Activated T-cell treated with anti-CD3 and anti-CD28 coated beads, Interleukin-2, amount 50 U/mL, for 1 hour (primary cell): ENCODE measurements at places on chromosomes 5 and 9.

DNA sequence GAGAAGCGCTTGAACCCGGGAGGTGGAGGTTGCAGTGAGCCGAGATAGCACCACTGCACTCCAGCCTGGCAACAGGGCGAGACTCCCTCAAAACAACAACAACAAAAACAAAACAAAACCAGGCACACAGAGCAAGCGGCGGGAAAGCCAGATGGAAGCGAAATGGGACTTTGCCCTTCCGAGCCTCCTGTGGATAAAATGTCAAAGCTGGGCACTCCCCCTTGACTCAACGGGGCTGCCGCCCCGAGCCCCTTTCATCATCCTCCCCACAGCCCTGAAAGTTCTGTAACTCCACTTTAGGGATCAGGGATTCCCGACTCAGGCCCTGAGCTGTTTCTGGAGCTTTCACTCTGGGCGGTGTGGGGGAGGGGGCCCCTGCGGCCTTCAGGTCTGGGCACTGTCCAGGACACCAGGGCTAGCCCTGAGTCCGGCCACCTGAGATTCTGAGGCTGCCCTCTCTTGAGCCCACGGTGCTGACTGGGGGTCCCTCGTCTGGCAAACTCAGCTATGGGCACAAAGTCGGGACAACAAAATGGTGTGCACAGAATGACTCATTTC lies 30.6 kb upstream of the OBP2B start:
- no peak for DNase-seq

GRCh38 chr9:95063300-95063699 lies 254.2 kb downstream of the FANCC start:
- DNase-seq, result no peak

DNA sequence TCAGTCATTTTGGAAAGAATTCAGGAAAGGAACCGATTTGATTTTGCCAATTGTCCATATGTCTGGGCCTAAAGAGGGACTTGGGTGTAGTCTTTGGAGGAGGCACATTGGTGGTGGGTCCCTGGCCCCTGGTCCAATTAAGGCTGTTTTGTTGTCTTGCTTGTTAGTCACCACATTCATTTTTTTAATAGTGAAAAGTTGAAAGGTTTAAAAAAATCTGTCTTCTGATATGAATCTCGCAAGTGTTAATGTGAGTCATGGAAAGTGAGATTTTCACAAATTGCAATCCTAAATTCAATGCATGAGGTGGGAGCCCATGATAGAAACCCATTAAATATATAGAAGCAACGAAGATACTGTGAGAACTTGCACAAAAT lies 165.9 kb upstream of the OTULINL start:
- DNase-seq, result no peak

DNA sequence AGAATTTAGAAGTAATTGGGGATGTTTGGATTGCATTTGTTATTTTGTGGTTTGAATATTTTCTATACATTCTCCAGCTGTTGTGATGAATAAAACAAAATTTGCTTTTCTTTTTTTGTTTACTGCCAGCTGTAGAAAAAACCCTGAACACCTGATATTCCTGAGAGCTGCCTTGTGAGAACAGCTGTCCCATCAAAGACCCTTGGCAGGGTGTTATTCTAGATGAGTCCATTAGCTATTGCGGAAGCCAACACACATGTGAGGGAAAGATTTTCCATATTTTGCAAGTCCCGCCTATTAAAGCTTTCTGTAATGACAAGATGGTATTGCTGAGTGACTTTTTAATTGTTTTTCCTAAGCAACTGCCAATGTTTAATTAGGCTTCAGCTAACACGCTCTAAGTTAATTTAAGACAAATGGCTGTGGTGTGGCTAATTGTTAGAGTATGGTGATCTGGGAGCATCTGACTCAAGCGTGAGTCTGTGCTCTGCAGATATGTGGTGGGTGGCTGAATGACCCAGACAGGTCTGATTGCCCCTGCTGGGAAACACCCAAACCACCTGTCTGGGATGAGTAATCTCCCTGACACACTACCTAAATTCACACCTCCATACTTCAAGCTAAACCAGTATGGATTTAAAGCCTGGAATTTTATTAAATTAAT lies 86.5 kb upstream of the PRLR start:
- DNase-seq, result no peak

DNA sequence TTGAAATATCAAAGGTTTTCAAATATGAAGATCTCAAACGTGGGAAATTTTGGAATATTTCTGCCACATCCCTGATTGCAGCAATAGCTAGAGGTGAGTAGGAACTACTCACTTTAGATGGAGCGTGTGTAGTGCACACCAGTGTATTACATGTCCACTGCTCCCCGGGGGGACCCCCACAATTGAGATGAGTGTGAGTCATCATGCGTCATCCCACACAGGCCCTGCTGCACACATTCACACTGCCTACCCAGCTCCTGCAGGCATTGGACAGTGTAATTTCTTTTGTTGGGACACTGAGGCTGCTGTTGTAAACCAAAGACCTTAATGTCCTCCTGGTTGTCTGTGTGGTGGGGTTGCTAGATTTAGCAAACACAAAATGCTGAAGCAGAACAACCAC lies 280.0 kb downstream of the GAS1 start:
- no peak for DNase-seq

GRCh38 chr5:149611326-149611725 lies 30.0 kb downstream of the ARHGEF37 start:
- no peak for DNase-seq

GRCh38 chr5:41559184-41559583 lies 48.8 kb upstream of the PLCXD3 start:
- DNase-seq, result no peak

- DNase-seq, result no peak
These were observed 119.7 kb downstream of the RAPGEF6 start for GRCh38 chr5:131515348-131515747.

- no peak for DNase-seq
These were observed 14.5 kb downstream of the ADAMTS13 start for GRCh38 chr9:133436681-133437080.

DNA sequence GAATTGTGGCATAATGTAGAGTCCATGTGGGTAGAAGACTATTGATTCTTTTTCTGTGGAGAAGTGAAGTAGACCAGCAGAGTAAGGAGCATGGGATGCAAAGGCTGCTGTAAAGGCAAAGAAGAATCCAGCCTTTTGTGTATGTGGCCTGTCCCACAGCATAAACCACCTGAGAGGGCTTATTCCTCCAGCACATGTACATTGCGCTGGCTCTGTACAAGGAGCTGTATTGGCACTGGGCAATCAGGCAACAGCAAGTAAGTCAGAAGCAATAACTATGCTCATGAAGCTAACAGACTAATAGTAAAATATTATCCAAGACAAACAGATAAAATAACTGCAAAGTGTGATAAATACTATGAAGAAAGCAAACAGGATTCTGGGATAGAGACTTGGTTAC lies 86.2 kb downstream of the LURAP1L start:
- no peak for DNase-seq

- no peak for DNase-seq
These were observed 1220.0 kb downstream of the PTPRD start for GRCh38 chr9:9392755-9393154.

DNA sequence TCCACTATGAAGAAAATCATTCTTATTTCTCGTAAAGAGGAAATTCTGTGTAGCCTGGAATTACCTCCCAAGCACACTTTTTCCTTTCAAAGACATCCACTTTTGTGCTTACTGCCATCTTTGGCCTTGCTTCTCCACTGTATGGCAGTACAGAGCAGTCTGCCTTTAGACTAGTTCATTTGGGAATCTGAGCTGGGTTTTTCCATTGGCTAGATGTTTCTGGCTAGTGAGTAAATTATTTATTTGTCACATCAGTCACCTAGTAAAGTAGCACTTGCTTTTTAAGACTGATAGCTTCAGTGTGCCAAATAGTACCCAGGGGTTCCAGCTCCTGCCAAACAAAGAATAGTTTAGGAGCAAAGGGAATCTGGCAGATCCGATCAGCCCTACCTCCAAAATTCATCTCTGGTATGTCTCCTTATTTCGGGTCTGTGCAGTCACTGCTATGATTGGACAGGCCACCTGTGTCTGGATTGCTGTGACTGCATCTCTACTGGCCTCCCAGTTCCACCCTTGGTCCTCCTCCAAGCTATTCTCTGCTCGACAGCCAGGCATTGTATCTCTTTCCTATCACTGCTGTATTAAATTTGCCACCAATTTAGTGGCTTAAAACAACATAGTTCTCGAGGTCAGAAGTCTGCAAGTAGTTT lies 97.6 kb downstream of the NUDT12 start:
- DNase-seq, result no peak

DNA sequence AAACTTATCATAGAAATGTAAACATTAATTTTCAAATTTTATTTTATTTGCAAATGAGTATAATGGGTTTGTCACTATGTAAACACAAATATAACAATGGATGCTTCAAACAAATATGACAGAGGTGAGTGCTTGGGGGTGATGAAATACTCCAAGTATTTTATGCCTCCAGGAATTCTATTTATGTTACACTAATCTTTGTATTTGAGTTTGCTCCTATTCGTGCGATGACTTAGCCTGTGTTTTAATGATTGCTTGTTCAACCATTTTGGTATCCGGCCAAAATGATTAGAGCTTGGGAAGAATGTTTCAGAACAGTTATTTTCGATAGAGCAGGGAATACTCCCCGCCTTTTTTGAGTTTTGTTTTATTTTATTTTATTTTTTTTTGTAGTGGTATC lies 5.0 kb downstream of the DMRT2 start:
- DNase-seq, result no peak

- no peak for DNase-seq
These were observed 53.9 kb downstream of the IRX2 start for GRCh38 chr5:2697446-2698200.

DNA sequence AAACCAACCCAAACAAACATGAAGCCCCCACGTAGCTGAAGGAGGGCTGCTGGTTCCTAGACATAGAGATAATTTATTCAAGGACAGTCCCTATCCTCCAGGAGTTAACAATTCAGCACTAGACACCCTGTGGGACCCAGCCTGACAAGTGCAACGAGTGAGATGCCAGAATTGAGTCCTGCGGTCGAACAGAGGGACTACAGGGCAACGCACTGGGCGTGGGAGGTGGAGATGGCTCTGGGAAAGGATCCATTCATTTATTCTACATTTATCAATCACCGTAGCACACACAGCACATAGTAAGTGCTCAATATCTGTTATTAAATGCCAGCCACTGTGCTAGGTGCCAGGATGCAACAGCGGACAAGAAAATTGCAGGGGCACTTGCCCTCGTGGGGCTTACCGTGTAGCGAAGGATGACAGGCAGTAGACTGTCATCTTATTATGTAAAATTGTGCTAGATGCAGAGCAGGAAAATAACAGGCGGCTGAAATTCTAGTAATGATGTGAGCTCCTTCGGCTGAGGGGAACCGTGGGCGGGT lies 855 bp upstream of the ARHGAP26 start:
- DNase-seq, result no peak

DNA sequence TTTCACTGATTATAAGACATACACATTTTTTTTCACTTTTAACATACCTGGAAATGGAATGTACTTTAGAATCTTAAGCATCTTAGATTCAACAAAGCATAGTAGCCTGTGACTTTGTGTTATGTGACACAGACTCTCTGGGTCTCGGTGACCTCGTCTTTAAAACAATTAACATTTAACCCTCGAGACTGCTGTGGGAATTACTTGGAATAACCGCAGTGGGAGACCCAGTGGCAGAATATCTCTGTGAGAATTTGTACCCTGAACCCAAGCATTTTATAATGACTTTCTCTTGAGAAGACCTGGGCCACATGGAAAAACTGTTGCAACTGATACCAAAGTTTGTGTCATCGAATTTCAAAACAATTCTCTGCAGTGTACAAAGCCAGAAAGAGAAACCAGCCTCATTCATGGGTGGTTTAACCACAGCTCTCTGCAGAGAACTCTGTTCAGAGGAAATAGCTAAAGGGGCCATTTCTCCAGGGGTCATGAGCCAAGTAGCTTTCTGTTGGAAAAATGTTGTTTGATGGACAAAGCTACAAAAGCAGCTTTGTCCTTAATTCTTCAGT lies 10.0 kb upstream of the RETREG1 start:
- DNase-seq, result no peak

GRCh38 chr5:163434401-163434866 lies 3.0 kb upstream of the CCNG1 start:
- DNase-seq, result no peak

- no peak for DNase-seq
These were observed 5.1 kb downstream of the IGFBPL1 start for GRCh38 chr9:38419181-38419580.

DNA sequence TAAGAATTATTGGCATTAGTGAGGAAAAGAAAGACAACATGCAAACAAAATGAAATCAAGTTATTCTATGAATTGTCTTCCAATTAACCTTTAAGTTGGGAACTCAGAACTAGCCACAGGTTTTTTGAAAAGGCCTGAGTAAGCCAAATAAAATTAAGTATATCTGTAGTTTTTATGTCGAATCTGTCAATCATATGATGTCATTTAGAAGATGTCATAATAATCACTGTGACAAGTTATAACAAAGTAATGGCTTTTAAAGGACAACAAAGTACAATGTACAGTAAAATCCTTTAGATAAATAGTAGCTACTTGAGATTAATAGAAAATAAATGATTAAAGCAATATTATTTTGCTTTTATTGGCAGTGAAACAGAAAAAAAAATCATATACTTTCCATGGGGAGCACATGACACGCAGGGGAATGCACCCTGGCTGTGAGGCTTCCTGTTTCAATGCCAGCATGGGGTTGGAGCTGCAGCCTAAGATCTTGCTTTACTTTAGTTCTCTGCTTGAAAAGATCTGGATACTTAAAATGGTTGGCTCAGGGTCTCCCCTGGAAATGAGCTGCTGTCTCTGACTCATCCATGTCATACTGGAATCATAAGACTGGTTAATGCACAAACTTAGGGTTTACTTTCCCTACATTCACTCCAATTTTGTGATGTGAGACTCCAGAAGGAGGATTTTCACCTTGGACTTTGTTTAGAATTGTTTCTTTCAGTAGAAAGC lies 284.3 kb downstream of the TAF11L14 start:
- DNase-seq, result no peak

DNA sequence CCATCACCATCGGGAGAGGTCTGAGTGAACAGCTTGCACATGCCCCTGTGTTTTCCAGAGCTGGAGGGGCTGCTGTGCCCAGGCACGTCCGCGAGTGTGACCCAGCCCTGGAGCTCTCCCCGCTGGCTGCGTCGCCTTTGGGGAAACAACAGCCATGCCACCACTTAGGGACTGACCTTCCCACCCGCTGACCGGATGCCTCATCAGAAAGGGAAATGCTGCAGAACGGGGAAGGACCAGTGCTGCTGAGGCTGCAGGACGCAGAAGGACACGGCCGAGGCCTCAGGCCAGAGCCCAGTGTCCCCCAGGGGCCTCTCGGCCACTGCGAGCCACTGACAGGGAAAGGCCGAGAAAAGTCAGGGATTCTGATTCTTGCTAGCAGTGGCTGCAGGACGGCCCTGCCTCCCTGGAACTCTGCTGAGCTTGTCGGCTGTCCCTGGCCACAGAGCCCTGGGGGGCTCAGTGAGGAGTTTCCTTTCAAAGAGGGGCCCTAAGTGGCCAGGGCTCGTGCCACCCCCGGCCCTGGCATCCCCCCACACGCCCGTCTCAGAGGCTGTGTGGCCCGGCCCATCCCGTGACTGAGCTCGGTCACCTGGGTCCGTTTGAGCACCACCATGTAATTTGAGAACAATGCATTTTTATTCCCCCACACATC lies 130.8 kb downstream of the ZNF354C start:
- no peak for DNase-seq

- no peak for DNase-seq
These were observed 4.3 kb upstream of the RIC1 start for GRCh38 chr9:5624655-5625054.

- DNase-seq, result no peak
These were observed 93.6 kb downstream of the ATPSCKMT start for GRCh38 chr5:10155897-10156667.

GRCh38 chr9:127860260-127860659 lies 5.8 kb upstream of the ENG start:
- DNase-seq, result no peak

GRCh38 chr9:117307701-117308100 lies 107.2 kb downstream of the ASTN2 start:
- no peak for DNase-seq
